ENCODE measurements at places on chromosomes 16 and 17.
A peak's percentile ranks its signal among the peaks of the same experiment; 100 is the strongest.

DNA sequence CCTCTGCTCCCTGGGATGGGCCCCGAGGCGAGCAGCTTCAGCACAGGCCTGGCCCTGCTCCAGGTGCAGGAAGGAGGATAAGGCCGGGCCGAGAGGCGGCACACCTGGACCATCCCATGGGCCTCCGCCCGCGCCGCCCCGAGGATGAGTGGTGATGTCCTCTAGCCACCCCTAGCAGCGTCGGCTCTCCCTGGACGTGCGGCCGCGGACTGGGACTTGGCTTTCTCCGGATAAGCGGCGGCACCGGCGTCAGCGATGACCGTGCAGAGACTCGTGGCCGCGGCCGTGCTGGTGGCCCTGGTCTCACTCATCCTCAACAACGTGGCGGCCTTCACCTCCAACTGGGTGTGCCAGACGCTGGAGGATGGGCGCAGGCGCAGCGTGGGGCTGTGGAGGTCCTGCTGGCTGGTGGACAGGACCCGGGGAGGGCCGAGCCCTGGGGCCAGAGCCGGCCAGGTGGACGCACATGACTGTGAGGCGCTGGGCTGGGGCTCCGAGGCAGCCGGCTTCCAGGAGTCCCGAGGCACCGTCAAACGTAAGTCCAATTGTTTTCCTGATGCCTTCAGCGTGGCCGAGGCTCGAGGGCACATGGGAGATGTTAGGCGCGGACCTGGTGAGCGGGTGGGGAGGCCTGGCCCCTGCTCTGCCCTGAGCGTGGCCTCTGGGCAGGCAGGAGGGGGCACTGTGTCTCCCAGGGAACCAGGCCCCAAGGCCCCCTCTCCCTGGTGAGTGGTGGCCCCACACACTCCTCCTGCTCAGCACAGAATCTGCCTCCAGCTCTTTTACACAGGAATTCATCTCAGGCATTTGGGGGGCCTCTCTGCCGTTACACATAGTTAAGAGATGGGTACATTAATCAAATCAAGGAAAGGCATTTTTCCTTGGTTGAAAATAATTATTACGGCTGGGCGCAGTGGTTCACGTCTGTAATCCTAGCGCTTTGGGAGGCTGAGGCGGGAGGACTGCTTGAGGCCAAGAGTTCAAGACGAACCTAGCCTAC, 855 bp downstream of the TMEM204 start:
- DNase-seq = no peak

GRCh38 chr17:27404676-27405075, 51.6 kb upstream of the KSR1 start:
- no peak for DNase-seq

GRCh38 chr17:33038740-33039139, 47.1 kb downstream of the SPACA3 start:
- DNase-seq = no peak

DNA sequence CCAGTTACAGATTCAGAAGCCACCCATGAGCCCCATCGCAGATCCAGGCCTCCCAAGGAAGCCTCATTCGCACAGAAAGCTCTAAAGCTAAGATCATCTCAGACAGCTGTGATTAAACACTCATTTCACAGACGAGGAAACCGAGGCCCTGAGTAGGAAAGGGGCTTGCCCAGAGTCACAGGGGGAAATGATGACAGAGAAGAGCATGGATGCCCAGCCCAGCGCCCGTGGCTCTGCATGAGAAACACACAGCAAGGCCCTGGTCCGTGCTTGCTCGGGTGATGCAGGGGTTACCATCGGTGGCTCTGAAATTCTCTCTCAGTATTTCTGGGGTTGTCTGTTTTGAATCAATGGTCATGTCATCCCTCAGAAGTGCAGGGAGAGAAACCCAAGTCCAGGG, 109.6 kb downstream of the C16orf78 start:
- DNase-seq = no peak

DNA sequence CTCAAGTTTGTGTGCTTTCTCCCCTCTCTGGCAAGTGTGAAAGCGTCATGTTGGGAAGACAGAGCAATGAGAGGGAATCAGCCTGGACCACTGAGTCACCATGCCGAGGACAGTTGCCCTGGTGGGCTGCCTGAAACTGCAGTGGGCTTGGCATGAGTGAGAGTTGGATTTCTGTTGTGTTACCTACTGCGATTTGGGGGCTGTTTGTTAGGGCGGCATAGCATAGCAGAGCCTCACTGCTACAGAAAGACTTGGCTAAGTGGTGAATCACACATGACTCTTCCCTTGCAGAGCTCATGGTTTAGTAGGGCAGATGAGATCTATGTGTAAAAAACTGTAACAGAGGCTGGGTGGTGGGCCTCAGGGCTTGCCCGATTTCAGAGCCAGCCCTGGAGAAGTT, 324.6 kb downstream of the C16orf95 start:
- DNase-seq = no peak

GRCh38 chr17:40041196-40041595, 13.0 kb downstream of the MED24 start:
- DNase-seq = no peak

DNA sequence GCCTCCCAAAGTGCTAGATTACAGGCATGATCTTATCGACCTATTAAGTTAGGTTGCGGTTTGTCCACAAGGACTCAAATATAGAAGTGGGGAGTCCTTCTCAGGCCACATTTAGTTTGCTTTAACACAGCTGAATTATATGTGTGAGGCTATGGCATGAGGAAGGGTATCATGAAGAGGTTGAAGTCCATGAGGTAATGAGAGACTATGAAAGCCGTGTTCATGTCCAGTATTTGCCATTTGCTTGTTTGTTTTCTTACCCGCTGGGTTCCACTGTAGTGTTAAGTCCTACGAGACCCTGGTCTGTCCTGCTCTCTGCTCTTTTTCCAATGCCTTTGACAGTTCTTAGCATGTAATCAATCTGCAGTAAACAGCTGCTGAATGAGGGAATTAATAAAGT, 1072.4 kb upstream of the EEF2KMT start:
- no peak for DNase-seq

- DNase-seq = no peak
Measured at GRCh38 chr16:4945560-4946502, 8.9 kb upstream of the PPL start.

DNA sequence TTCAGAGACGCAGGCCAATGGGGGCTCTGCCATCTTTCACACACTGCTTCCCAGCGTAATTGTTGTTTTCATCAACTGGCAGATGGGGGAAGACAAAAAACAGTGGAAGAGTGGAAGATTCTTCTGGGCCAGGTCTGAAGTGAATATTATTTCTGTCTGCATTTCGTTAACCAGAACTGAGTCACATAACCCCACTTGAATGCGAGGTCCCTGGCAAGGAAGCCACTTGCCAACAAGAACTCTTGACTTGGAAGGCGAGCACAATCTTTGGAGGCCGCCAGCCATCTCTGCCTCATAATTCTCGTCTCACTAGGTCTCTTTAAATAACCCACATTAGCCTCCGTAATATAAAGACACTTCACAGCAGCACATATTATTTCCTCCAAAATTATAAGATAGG, 75.4 kb downstream of the CYB561 start:
- no peak for DNase-seq

- DNase-seq = no peak
Measured at GRCh38 chr17:27646232-27646631, 15.2 kb downstream of the LGALS9 start.

- DNase-seq = peak; percentile 41
Measured at GRCh38 chr16:58020628-58021521, 4.7 kb upstream of the MMP15 start.

DNA sequence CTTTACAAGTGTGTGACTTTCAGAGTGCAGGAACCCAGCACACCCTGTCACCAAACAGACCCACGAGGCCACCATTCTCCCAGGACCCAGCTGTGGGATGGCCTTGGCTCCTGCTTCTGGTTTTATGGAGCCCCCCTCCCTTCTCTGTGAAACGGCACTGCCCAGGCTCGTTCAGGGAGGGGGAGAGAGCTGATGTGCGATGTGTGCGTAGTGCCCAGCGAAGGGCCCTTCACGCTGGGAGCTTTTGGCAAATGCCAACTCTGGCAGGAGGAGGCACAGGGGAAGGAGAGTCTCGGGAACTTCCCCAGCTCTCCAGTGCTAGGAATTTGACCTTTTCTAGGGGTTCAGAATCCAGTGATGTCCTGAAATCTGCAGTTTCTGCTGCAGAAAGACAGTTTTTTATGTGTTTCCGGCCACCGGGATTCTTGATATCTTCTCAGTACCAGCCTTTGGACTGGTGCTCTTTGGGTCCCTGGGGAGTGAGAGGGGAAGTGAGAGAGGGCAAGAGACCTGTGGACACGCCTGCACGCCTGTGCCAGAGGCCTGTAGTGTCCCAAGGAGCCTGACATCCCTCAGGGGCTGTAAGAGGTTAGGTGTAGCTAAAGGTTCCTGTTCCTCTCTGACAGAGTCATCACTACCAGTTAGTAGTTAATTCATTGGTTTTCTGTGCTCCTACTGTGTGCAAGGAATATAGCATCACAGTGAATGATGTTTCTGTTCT, 45.1 kb downstream of the CMIP start:
- no peak for DNase-seq

GRCh38 chr17:63681530-63681929, 18.4 kb downstream of the LIMD2 start:
- DNase-seq = no peak

GRCh38 chr17:31830971-31831858, 27.8 kb downstream of the COPRS start:
- DNase-seq = no peak

GRCh38 chr17:49551221-49552069, 24.2 kb upstream of the NXPH3 start:
- DNase-seq = no peak

DNA sequence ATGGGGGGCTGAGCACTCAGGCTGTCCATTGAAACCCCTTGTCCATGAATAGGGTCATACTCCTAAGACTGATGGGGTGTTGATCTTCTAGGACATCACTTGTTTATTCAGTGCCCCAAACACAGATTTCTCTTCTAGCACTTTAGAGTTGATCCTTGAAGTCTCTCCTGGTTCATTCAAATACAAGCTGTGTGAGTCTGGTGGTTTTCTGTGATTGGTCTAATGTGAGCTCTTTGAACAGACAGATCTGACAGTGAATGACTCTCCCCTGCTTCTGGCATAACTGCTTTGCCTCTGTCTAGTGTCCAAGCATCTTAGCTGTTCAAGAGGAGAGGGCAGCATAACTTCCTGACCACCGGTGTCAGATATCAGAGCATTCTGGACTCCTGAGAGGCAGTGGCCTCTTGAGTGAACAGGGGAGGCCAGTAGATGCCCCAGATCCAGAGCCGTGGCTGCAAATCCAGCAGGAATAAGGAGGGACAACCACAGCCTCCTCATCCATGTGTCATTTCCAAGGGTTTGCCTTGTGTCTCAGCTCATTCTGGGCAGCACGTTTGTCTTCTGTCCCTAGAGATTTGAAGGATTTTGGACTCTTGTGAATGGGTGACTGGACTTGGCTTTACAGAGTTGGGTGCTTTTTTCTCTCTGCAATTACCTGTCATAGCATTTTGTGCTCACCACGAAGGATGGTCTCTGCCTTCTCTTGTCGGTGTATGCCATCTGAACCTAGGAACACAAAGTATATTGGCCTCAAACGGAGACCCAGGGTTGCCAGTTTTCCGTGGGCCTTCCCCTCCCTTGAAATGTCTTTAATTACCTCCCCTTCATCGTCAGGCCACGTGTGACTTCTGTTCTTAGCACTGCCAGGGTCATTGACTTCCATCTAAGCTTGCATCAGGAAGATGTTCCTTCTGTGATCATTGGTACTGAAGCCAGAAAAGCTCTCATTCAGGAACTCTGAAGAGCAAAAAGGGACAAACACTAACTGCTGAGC, 13.9 kb upstream of the CLEC18C start:
- no peak for DNase-seq

DNA sequence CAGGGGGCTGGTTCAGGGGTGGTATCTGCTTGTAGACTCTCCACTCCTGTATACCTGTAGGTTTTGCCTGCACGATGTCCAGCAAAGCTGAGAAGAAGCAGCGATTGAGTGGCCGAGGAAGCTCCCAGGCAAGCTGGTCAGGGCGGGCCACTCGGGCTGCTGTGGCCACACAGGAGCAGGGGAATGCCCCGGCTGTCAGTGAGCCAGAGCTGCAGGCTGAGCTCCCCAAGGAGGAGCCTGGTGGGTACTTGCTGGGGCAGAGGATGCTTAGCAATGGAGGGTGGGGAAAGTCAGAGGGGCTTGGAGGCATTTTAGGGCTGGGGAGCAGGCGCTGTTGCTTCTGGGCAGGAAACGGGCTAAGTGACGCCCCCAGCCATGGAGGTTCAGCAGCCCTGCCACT, 2.1 kb downstream of the DNAH2 start:
- no peak for DNase-seq

- no peak for DNase-seq
Measured at GRCh38 chr16:17246974-17247732, 223.6 kb downstream of the XYLT1 start.

GRCh38 chr17:18237461-18237860, 12.0 kb downstream of the LLGL1 start:
- no peak for DNase-seq

GRCh38 chr17:48491527-48492273, 39.1 kb downstream of the HOXB1 start:
- no peak for DNase-seq

- no peak for DNase-seq
Measured at GRCh38 chr17:32483451-32484019, 3.3 kb upstream of the CDK5R1 start.

DNA sequence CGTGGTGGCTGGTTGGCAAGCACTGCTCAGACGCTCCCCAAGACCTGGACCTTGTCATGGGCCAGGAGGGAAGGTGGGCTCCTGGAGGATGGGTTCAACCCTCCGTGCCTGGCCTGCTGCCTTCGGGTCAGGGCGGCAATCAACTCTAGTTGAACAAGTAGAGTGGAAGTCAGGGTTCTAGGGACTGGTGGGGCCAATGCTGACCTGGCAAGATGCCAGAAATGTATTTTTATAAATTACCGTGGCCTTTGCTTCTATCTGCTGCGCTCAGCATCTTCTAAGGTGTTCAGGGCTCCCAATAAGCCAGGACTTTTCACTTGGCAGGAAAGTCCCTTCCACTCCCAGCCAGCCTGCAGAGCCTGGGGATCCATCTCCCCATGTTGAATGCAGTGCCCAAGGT, 207.1 kb upstream of the N4BP1 start:
- no peak for DNase-seq

DNA sequence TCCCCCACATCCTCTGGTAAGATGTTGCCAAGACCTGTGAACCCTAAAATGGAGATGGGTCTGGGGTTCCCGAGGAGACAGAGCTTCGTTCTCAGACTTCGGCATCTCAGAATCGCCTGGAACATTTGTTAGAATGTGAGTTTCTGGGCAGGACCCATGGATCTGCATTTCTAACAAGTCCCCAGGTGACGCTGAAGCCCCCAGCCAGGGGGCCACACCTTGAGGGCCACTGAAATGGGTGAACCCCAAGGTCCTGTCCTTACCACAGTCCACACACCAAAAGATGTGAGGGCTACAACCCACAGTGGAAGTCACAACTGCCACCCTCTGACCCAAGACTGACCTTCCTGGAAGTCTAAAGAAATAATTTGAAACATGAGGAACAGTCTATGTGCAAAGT, 14.0 kb downstream of the MPP3 start:
- DNase-seq = no peak

- peak; percentile 31 for DNase-seq
Measured at GRCh38 chr16:89759746-89760340, 38.5 kb downstream of the ZNF276 start.
